ENCODE measurements at places on chromosomes 1 and 21. TPM values are rescaled to one million over a fixed set of nuclear protein-coding genes. Genes with fewer than 3 reads are reported as not detected.

DNA sequence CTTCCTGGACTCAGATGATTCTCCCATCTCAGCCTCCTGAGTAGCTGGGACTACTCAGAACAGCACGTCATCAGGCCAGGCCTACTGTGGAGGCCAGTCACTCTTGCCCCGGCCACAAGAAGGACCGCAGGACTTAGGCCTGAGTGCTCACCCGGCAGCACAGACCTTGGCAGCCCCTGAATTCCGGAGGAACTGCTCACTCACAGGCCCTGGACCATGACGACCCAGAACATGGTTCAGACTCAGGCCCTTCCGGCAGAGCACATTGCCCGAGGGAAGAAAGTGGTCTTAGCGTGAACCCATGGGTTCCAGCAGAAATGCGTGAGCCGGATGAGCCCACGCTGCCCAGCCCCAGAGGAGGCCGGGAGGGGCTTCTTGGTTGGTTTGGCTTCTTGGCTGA lies 177.3 kb upstream of the TMEM51 start:
- no peak for DNase-seq

- DNase-seq, result no peak
These were observed 137.0 kb upstream of the TMEM51 start for GRCh38 chr1:15016526-15016925.

DNA sequence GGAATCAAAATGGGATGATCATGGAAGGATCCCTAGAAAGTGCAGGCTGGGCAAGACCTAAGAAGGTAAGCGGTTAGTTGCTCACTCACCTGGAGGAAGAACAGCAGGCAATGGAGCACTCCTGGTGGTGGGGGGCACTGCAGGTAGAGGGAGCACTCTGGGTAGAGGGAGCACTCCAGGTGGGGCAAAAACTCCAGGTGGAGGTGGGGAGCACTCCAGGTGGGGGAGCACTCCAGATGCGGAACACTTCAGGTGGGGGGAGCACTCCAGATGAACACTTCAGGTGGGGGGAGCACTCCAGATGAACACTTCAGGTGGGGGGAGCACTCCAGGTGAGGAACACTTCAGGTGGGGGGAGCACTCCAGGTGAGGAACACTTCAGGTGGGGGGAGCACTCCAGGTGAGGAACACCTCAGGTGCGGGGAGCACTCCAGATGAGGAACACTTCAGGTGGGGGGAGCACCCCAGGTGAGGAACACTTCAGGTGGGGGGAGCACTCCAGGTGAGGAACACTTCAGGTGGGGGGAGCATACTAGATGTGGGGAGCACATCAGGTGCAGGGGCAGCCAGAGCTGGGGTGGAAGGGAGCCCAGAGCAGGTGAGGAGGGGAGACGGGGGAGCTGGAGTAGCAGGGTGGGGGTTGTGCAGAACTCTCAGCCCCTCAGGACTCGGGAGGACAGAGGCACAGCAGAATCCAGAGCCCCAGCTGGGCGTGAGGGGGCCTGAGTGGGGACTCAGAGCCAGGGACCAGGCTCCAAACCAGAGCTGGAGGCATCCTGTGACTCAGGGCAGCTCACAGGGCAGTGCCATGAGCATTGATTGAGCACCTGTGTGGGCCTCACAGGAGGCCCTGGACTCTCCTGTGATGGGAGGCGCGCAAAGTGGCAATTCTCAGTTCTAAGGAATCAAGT lies 37.7 kb upstream of the COL6A1 start:
- no peak for DNase-seq

GRCh38 chr1:206911064-206911663 lies 10.6 kb downstream of the FCMR start:
- no peak for DNase-seq

XPR1 gene
- 24.2 TPM for total RNA-seq

ZNF683 gene
- not detected for total RNA-seq

PLPPR5 gene
- total RNA-seq, result 0.05 TPM

Measured in glomerular endothelial cell (primary cell).